ENCODE measurements at places on chromosomes 5 and 9.

DNA sequence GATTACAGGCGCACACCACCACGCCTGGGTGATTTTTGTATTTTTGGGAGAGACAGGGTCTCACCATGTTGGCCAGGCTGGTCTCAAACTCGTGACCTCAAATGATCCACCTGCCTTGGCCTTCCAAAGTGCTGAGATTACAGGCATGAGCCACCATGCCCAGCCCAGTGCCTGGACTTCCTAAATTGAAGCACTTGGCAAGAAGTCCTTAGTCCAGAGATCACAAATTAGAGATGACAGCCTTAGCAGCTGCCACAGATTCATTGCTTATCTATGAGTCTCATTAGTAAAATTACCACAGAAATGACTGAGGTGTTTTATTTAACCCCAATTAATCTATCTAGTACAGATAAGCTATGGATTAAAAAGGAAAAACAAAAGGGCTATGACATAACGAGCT lies 19.2 kb downstream of the EFCAB9 start:
- no peak for DNase-seq

DNA sequence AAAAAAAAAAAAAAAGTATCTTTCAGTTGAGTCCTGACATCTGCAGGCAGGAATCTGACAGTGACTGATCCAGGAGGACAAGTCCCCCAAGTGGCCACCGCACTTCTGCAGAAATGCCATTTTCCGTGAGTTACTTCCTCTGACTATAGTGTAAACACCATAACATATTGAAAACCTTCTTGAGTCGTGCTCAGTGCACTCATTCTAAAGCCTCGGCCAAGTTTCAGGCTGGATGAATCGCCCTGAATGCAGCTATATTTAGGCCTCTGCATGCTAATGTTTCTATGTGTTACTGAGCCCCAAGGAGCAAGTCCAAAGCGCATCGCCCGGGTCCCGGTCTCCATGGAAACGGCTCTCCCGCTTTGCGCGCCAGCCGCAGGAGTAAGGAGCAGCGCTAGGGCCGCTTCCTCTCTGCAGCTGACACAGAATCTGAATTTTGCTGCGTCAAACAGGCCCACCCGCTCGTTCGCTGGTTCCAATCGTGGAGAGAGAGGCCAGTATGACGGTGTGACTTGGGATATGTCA lies 335.4 kb downstream of the MSX2 start:
- no peak for DNase-seq

- no peak for DNase-seq
Observed at GRCh38 chr9:114503009-114503408, 2.3 kb downstream of the WHRN start.

GRCh38 chr5:24899180-24899579 lies 254.4 kb upstream of the CDH10 start:
- no peak for DNase-seq

DNA sequence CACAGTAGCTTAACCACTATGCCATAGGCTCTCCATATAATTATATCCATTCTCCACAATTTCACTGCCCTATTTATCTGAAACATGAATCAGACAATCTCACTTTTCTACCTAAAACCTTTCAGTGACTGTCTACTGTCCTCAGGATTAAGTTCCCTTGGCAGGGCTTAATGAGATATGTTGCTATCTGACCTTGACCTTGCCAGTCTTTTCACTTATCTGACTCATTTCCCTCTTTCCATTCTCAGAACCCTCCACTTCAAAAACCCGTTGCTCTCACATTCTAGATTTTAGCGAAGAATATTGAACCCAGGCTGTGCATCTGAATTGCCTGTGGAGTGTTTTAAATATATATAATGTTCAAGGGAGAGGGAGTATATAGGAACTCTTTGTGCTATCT lies 452.1 kb upstream of the MPDZ start:
- DNase-seq = no peak

Measured in RCC 7860 (cell line).